Activated CD8-positive, alpha-beta T cell treated with anti-CD3 and anti-CD28 coated beads, Interleukin-2, amount 10 ng/mL, durations not matched to agents 7 days and 5 days (primary cell): ENCODE measurements at places on chromosomes 2 and 18. TPM values are rescaled to one million over a fixed set of nuclear protein-coding genes. Genes with fewer than 3 reads are reported as not detected.

RGPD4 gene
- not detected for total RNA-seq

DNA sequence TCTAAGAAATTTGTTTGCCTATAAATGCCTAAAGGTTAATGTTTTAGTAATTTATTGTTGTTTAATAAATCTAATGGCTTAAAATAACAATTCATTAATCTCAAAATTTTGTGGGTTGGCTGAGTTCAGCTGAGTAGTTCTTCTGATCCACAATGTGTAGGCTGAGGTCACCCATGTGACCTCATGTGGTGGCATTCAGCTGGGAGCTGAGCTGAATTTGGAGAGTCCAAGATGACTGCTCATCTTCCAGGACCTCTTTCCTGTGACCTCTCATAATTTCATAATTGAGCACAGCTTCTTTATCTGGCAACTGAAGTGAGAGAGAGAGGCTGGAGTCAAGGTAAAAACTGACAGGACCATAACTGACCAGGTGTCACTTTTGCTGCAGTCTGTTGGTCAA is 132.4 kb downstream of the TXNL1 start:
- no peak overlapping the region for H3K4me3 ChIP-seq
- H3K27me3 ChIP-seq = no peaks in the 10 kb centered on the region
- H3K4me1 ChIP-seq = no peaks in the 10 kb centered on the region
- DNase-seq = no peak

- no peaks in the 10 kb centered on the region for H3K27me3 ChIP-seq
- no peak overlapping the region for H3K27ac ChIP-seq
- no peak for DNase-seq
- H3K36me3 ChIP-seq = no peaks in the 10 kb centered on the region
- H3K4me1 ChIP-seq = peaks cover 24% of the 10 kb centered on the region
These were observed 29.0 kb downstream of the RAMP1 start for GRCh38 chr2:237888389-237888788.

DNA sequence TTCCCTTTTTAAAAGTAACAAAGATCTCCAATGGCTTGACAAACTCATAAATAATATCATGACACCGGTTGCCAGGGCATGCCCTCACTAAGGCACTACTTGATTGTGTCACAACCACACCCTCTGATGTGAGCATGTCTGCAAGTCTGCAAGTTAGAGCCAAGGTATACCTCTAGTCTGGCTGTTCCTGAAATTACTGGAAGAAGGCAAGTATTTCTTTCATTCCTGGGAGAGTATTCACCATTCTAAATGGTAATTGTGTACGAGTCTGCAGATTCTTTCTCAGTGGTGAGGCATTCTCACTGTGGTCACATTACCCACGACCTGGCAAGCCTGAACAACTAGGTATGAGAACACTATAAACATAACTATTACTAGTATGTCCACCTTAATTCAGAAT is 25.7 kb upstream of the RNU4ATAC start:
- H3K27ac ChIP-seq = no peak overlapping the region
- no peak for DNase-seq
- H3K4me3 ChIP-seq = no peak overlapping the region
- peaks cover 15% of the 10 kb centered on the region for H3K4me1 ChIP-seq
- no peaks in the 10 kb centered on the region for H3K27me3 ChIP-seq
- H3K36me3 ChIP-seq = peaks cover 54% of the 10 kb centered on the region
